ENCODE measurements at places on chromosomes 7 and 10.

- DNase-seq: no peak
Measured at GRCh38 chr10:52479567-52479966, 165.5 kb downstream of the DKK1 start.

DNA sequence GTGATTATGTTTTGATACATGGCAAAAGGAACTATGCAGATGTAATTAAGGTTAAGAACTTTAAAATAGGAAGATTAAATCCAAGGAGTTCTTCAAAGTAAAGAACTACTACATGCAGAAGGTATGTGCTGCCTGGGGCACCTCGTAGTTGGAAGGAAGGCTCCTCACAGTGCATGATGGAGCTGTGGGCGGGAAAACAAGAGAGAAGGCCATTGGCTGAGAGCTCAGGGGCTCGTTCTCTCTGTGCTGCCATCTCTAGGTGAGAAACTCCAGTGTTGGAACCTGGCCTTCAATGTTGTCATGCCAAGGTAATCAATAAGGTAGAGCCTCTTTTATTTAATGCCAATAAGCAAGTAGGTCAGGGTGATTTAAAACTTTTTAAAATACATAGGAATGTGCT is 391.4 kb upstream of the ETV1 start:
- DNase-seq: no peak

- DNase-seq: no peak
Measured at GRCh38 chr7:151683615-151684407, 164.1 kb upstream of the RHEB start.

DNA sequence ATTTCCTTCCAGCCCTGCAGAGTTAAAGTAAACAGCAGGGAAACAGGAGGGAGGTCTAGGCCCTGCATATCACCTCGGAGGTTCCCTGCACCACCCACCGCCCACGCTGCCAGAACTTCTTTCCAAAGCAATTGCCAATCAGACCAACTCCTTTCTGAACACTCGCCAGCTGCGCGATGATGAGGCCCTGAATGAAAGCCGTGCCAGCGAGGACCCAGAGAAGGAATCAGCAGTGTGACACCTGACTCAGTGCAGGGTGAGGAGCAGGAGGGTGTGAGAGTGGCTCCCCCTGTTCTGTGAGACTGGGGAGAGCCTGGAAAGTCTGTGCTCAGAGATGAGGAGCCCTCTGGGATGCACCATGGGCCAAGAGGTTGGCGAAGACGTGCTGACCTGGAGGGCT is 3.3 kb upstream of the TCERG1L start:
- DNase-seq: no peak

GRCh38 chr10:123945325-123945920 is 53.8 kb upstream of the CPXM2 start:
- no peak for DNase-seq

DNA sequence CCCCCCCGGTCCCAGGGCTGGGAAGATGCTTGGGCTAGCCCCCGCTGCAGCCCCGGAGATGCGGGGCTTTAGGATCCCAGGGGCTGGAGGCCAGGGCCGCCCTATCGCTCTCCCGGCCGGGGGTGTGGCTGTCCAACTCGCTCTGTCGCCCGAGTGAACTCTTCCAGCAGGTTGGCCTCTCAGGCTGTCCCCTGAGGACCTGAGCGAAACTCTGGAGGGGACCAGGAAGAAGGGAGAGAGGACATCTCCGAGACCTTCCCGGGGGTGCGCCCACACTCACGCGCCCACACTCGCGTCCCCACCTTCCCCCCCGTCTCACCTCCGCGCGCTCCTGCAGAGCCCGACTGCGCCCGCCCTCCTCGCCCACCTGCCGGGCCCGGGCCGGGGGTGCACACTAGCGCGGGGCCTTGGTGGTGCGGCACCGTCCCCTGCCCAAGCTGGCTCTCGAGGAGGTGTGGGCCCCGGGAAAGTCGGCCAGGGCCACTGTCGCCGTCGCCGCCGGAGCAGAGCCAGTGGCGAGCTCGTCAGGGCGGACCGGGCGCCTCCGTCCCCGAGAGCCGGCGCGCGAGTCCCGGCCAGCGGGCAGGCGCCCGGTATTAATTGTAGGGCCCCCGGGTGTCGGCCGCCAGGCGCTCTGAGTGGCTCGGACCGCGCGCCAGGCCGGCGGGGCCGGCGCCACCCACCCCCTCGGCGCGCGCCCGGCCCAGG is 101.7 kb upstream of the SVIL start:
- DNase-seq: no peak

- DNase-seq: no peak
Measured at GRCh38 chr7:149599636-149600206, 102.1 kb upstream of the ZNF746 start.

DNA sequence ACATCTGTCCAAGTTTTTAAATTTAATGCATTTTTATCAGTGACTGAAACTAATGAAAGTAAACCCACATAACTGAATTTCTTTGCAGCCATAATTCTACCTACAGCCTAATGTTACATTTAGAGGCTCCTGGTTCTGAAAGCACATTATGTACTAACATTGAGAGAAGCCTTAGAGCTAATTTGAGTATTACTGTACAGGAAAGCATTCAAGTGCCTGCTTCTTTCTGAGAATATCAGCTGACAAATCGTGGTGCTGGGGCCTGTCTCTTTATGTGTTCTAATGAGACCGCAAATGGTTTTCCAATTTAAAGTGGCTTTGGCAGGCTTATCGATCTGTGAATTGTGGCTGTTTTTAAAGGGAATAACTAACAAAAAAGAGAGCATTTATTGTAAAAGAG is 32.3 kb upstream of the DGKB start:
- DNase-seq: no peak

GRCh38 chr10:55820071-55820470 is 541.0 kb downstream of the ZWINT start:
- no peak for DNase-seq

DNA sequence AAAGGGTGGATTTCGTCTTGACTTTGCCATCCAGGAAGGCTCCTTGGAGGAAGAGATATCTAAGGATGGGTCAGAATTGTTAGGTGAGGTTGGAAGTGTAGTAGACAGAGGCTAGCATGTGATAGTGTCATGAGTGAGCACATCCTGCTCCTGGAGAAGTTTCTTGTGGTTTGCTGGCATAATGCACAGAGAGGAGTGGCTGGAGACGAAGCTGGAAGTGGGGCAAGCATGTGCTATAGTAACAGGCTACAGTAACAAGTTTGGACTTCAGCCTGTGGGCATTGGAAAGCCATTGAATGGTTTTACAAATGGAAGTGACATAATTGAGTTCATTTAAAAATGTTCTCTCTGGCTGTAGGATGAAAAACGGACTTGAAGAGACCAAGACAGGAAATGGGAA is 175.6 kb upstream of the VWC2 start:
- DNase-seq: no peak

DNA sequence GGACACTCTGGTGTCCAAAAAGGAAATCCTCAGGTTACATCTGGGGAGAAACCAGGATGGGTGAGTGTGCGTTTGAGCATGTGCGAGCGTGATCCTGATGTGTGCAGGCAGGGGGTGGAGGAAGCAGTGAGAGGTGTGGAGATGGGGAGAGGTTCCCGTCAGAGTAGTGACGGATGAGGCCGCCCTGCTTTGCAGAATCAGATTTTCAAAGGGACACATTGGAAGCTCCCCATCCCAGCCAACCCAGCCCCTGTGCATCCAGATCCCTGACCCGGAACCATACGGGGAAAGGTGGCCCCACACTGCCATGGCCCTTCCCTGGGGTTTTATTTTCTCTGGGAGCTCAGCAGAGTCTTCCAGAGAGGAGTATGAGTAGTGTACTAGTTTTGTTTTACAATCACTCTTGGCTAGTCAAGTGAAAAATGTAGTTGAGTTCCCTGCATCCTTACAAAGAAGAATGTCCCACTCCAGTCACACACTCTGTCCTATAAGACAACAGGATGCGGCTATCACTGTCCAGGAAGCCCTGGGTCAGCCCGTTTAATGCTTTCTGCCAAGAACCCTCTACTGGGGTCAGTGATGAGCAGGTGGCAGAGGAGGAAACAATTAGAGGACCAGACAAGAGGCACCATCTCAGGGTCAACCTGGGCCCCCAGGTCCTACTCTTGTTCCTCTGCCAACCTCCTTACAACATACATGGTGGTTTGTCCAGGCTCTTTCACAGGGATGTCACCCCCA is 46.8 kb upstream of the PDLIM1 start:
- DNase-seq: no peak

- DNase-seq: no peak
Measured at GRCh38 chr10:1247598-1248261, 191.5 kb downstream of the WDR37 start.

DNA sequence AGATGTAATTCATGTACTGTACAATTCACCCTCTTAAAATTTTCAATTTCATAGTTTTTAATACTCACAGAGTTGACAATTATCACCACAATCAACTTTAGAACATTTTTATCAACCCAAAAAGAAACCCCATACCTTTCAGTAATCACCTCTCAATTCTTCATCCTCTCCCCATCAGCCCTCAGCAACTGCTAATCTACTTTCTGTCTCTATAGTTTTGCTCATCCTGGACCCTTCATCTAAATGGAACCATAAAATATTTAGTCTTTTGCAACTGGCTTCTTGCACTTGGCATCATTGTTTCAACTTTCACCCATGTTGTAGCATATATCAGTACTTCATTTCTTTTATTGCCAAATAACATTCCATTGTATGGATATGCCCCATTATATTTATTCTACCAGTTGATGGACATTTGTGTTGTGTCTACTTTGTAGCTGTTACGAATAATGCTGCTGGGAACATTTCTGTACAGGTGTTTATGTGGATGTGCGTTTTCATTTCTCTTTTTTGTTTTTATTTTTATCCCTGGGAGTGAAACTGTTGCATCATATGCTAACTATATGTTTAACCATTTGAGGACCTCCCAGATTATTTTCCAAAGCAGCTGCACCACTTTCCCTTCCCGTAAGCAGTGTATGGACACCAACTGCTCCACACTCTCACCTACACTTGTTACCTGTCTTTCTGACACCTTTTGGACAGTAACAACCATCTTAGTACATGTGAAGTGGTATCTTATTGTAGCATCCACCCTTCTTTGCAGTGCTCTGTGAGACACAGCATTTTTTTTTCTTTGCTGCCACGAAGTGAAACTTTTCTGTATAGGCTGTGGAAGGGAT is 65.4 kb upstream of the APBB1IP start:
- DNase-seq: no peak

- DNase-seq: peak; percentile 57
Measured at GRCh38 chr7:28922624-28923331, 35.4 kb downstream of the TRIL start.

DNA sequence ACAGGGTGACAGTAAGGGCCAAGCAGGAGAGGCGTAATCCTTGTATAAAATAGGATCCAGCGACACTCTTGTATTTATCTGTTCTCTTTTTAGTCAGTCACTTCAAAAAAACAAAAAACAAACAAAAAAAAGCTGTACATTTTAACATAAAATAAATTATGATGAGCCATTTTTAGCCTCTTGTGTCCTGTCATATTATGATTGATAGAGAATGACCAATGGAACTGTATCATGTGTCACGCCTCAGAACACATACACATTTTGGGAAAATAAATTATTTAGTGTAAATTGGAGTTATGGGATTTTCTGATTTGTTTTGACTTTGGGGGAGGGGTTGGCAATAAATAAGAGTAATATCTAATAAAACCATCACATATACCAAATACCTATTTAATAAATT is 79.3 kb upstream of the SAMD8 start:
- DNase-seq: no peak

DNA sequence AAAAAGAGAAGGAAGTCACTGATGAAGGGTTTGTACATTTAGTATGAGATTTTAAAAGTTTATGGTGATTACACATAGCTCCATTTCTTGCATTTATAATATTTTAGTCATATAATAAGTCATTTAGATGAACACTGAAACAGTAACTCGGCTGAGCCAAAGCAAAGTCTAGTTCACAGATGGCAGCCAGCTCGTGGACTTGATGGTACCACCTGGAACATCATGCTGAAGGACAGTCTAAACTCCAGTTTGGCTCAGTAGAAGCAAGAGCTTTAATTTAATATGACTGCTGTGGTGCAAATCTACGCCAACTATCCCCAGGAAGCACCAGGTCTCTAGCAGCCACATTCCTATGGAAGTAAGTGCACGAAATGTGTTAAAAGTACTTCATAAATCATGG is 16.4 kb downstream of the SRI start:
- no peak for DNase-seq

- DNase-seq: no peak
Measured at GRCh38 chr7:95582578-95583293, 13.6 kb downstream of the PDK4 start.
